ENCODE measurements at places on chromosomes 12 and 14.

GRCh38 chr12:110023059-110023980 lies 24.1 kb downstream of the ANKRD13A start:
- no peak for DNase-seq

GRCh38 chr12:71594214-71594948 lies 69.3 kb downstream of the ZFC3H1 start:
- no peak for DNase-seq

DNA sequence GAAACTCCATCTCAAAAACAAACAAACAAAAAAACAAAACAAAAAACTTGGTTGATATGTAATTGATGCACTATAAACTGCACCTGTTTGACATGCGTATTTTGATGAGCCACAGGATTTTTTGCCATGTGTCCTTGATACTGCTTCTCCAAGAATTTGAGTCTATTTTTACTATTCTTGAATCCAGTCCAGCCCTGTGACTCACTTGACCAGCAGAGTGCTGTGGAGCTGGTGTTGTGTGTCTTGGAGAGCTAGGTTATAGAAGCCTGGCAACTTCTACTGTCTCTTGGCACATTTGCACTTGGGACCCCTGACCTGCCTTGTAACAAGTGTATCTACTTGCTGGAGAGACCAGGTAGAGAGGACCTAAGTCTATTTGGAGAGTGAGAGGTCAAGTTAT lies 52.0 kb downstream of the KLRG1 start:
- no peak for DNase-seq

- DNase-seq: no peak
These were observed 45.5 kb upstream of the BCL11B start for GRCh38 chr14:99317231-99318090.

- DNase-seq: no peak
These were observed 165.8 kb upstream of the SYT1 start for GRCh38 chr12:78698747-78699146.

DNA sequence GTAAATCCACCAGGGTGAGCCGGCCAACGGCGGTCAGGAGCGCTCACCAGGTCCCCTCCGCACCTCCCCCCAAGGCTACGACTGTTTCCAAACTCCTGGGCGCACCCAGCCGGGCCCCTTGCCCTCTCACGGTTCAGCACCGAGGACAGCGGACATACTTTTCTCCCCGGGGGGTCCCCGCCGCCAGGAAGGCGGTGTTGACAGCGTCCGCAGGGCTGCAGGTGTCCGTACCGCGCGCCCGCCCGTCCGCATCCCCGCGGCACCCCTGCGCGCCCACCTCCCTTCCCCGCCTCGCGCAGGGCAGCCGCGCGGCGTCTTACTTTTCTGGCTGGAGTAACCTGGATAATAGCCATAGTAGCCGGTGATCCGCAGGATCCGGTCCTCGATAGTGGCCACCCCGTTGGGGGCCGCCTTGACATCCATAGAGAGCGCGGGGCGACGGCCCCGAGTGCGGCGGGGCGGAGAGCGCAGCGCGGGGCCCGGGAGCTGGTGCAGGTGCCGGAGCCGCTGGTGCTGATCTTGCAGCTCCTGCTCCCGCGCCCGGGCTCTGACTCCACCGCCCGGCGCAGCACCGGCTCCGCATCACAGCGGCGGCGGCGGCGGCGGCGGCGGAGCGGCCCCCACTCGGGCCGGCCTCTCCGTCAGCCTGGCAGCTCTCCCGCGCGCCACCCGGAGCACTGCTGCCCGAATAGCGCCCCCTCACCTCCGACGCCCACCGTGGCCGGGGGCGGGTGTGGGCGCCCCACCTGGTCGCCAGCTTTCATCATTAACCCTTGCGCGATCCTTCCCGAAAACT lies at the start of gene SLC35F4:
Gene SLC35F4, minus strand, starts transcription at position 690 of the 796 bp plus-strand sequence.
- DNase-seq: no peak

DNA sequence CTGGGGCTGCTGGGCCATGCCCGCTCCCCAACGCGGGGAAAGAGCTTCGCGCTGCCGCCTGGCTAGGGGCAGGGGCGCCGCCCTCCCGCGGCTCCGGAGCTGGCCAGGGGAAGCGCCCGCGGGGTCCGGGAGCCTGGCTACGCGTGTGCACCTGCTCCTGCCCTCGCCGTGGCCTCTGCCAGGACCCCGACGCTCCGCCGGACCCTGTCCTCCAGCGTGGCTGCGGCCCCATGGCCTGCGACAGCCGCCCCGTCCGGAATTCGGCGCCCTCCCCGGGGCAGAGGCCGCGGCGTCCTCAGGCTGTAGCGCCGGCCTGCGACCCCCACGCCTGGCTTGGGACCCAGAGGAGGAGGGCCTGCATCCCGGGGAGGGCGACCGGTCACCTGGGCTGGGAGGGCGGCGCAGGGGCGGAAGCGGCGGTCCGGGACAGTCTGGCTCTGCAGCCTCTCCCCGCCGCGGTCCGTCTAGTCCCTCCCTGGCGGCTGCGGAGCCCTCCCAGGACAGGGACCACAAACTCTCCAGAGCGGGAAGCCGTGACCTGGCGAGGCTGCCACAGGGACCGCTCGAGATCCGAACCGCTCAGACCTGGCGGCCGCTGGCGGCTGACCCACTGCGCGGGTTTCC lies 85.6 kb downstream of the ALG10 start:
- no peak for DNase-seq

DNA sequence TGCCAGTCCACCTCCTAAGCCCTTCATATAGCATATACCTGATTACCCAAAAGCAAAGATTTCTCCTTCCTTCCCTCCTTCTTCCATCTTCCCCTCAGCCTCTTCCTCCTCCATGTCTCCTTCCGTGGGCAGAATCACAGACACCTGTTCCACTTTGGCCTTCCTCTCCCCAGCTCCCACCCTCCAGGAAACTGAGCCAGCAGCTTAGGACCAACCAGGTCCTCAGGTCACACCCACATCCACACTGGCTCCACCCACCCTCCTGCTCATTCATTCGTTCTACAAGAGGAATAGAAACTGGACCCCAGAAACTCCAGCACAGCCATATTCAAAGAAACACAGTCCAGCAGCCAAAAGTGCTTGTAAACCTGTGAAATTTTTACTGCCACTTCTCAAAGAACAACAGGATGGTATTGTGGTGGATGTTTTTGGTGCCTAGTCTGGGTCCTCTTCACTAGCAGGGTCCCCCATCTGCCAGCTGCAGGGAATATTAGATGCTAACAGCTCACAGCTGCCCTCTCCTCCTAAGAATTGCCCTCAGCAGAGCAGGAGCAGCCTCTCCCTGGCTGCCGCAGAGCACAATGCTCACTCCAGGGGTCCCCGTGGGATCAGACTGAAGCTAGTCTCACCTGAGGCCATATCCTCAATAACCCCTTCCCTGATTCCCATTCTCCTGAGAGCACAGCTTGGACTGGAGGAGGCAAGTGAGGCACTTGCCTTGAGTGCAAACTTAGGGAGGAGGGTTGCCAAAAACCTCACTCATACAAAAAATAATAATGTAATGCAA lies 18.4 kb downstream of the CMKLR1 start:
- no peak for DNase-seq
